Stimulated activated CD8-positive, alpha-beta memory T cell treated with anti-CD3 and anti-CD28 coated beads, Interleukin-4, amount 100 ng/mL, for 4 hours (primary cell): ENCODE measurements at places on chromosomes 11 and 22.

DNA sequence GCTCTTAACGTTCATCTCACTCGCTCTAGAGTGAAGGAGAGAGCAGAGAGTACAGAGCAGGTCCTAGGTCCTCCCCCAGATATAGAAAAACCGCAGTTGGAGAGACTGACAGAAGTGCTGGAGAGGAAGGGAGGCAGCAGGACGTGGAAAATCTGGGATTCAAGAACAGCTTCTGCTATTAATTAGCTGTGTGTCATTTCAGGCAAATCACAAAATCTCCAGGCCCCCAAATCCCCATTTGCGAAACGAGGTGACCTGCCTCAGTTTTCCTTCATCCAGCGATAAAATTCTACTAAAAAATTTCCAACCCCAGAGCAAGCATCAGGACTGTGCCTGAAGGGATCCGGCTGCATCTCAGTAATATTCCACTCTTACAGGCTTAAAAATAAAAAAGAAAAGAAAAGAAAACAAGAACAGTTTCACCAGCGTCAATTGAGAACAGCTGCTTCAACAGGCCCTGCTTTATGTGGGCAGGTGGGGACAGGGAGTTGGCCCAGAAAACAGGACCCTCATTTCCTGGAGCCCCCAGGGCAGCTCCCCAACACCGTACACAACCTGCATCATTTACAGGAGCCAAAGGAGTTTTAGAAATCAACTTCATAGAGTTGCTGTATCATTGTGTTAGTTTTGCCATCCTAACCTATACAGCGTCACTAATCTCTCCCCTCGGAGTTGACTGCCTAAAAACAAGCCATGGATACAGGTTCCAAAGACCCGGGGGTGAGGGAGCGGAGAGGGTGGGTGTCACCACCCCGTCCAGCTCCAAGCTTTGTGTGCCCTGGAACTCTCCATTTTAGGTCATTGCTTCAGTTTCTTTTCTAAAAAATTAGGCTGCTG, 2.3 kb upstream of the MALAT1 start:
- no peak for DNase-seq

DNA sequence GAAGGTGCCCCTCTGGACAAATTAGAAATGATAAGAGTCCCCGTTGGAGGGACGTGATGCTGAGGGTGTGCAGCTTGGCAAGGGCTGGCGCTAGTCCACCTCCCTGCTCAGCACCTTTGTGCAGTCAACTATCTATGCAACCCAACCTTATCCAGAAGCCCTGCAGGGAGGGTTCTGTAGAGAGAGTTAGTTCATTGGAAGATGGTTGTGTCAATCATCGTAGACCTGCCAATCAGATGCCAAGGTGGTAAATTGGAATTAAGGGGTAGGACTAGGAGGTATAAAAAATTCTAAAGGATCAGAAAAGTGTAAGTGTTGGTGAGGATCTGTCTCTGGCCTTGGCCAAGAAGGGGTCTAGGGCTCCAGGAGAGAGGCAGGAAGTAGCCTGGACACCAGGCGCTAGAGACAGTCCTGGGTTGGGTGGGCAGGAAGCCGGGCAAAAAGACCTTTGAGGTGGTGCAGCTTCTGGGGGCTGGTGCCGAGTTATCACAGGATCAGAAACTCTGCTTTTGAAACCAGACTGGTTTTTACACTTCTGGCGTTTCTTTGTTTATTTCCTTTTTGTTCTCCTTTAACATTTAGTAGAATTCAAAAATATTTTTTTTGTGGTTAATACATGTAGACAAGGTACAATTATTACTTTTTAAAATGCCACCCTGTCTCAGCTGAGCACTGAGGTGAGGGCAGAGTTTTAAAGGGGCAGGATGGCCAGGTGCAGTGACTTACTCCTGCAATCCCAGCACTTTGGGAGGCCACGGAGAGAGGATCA, 1.6 kb downstream of the C1QTNF6 start:
- no peak for DNase-seq

GRCh38 chr11:36264011-36264972, 24.9 kb downstream of the COMMD9 start:
- no peak for DNase-seq

GRCh38 chr11:88697139-88697538, 359.6 kb upstream of the CTSC start:
- no peak for DNase-seq

DNA sequence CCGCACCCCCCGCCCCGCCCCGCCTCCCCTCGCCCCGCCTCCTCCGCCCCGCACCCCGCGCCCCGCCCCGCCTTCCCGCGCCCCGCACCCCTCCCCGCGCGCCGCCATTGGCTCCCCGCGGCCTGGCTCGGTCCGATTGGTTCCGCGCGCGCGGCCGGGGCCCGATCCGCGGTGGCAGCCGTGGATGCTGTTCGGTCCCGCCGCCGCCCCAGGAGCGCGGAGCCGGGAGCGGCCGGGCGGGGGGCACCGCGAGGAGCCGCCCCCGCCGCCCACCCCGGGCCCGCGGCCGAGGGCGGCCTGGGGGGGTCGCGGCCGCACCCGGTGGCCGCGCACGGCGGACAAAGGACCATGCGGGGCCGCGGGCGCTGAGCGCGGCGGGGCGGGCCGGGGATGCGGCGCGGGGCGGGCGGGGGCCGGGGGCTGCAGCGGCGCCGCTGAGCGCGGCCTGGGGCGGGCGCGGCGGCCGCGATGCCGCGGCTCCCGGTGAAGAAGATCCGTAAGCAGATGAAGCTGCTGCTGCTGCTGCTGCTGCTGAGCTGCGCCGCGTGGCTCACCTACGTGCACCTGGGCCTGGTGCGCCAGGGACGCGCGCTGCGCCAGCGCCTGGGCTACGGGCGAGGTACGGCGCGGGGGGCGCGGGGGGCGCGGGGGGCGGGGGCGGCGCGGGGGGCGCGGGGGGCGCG, at the start of gene B4GALNT4:
Gene B4GALNT4, plus strand, starts transcription at position 164 of the 683 bp plus-strand sequence. Its CDS starts 305 bp downstream, at position 469.
- no peak for DNase-seq

DNA sequence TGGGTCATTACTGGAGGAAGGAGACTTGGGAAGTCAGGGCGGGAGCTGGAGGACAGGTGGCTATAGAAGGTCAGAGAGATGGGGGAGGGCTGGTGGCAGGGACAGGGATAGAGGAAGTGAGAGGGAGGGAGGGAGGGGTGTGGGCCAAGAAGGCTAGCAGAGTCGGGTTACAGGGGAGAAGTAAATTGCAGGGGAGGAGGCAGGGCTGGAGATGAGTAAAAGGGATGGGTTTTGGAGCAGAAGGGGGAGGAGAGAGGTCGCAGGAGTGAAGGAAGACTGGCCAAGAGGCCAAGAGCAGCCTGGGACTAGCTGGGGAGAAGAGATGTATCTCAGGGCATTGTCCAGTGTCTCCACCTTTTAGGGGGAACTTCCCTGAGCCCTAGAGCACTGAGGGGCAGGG, 33.0 kb downstream of the LRRC10B start:
- DNase-seq: no peak

DNA sequence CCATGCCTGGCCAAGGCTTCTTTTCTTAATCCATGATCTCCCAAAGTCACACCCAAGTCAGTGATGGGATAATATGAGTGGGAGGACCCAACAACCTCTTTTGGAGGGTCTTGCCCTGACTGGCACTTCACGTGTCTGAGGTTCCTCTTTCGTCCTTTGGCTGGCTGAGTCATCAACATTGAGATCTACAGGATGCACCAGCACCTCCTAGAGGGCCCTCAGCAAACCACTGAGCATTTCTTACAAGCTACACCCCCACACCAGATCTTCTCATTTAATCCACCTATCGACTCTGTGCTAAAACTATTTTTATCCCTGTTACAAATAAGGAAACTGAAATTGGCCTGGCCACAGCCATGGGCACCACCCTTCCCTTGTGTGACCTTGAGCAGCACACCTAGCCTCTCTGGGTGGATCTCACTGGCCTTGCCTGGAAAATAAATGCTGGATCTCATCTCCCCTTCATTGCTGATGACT, 63.4 kb downstream of the FLI1 start:
- peak; percentile 52 for DNase-seq

DNA sequence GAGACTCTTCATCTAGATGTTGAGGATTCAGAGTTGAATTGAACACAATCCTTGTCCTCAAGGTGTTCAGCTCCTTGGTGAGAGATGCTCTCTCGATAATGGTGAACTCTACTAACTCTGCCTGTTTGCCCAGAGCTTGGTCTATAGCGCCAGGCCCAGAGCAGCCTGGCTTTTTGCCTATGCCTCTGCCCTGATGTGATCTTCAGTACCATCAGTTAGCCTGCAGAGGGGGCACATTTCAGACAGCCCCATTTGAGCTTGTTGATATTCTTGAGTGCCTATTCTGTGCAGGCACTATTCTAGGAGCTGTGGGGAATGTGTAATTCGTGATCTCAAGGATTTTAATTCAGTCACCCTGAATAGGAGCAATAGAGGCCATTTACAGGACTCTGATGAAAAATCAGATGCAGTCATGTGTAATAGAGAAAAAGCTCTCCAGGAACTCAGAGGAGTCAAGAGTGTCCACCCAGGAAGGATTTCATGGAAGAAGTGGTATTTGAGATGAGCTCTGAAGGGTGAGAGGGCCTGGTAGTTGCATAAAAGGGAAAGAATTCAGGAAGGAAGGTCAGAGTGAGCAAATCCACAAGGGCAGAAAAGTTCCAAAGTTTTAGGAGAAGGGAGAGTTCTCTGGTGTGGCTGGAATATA, 19.3 kb downstream of the GTPBP1 start:
- DNase-seq: no peak

- no peak for DNase-seq
These were observed 71.0 kb upstream of the KCNQ1OT1 start for GRCh38 chr11:2770761-2771301.
